ACHN (cell line): ENCODE measurements at places on chromosomes 3 and 15.

DNA sequence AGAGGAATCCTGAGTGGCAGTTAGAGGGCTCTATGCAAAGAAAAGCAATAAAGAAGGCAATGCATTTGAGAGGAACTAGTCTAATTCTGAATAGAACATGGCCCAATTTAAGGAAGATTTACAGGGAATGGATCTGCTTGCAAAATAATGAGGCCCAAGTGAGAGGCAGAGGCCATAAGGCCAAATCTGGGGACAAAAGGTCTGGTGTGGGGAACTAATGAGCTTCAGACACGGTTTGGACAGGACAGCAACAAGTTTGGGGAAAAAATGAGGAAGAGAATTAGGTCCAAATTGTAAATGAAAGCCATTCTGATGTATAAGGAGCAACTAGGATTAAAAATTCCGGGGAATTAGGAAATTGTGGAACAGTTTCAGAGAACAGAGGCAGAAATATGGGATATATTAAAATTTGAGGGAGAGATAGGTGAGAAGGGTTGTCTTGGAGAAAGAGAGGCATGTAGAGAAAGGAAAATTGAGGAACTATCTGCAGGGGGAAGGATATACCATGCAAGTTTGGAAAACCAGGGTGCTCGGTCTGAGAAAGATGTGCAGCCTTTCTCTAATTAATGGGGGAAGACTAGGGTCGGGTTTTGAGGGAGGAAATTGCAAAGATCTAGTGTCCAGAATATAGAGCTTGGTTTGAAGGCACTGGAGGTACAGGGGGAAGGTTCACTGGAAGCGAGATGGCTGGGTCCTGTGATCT is 73.8 kb downstream of the RBPMS2 start:
- DNase-seq: no peak

DNA sequence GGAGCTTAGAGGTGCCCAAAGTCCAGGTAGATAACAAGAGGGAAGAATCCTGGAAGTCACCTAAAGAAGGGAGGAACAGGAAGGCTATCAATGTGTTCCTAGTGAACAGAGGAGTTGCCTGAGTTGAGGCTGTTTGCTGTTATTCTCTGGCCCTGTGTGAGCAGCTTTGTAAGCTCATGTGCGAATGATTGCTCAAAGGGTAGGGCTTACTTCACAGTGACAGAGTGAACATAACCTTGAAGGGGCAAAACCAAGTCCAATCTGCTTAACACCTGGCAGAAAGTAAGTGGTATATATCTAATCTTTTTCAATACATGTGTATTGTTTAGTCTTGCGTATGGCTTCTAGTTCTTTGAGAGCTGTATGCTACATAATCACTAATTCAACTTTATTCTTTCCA is 1153.6 kb downstream of the TUSC7 start:
- DNase-seq: no peak

- no peak for DNase-seq
These were observed 179.2 kb downstream of the DOCK3 start for GRCh38 chr3:50853936-50854335.

- no peak for DNase-seq
These were observed 187.3 kb downstream of the UBE2E2 start for GRCh38 chr3:23390446-23390845.

DNA sequence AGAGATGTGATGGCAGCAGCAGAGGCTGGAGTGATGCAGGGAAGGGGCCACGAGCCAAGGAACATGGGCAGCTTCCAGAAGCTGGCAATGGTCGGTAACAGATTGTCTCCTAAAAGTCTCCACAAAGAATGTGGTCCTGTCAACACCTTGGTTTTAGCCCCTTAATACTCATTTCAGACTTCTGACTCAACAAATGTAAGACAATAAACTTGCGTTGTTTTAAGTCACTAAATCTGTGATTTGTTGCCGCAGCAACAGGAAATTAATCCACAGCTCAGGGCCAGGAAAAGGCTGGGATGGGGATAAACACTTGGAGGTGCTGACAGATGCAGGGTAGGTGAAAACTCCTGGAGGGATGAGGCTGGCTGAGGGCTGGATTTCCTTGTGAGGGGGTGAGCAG is 69.9 kb downstream of the OXNAD1 start:
- no peak for DNase-seq
